ENCODE measurements at places on chromosomes 16 and 17.

DNA sequence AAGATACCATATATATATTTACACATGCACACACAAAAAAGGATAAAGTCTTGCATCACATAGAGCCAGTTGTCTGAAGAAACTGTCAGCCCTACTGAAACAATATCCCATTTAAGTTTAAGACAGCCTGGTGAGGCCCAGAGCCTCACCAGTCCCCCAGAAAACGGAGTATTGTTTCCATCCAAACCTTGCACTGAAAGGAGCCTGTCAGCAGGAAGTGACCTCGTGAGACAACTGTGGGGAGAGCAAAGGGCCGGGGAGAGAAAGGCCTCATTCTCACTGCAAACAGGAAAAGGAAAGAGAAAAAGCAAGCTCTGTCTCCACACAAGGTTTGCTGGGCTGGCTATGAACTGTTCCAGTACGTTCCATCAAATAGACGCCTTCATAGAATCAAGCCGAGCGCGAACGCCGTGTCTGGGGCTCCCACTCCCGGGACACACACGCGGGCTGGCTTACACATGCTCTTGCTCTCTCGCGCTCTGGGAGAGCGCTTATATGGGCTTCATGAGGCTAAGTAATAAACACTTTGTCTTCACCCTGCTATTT lies 44.4 kb upstream of the ZFHX3 start:
- DNase-seq = no peak

- DNase-seq = no peak
These were observed 30.1 kb upstream of the BAHCC1 start for GRCh38 chr17:81365148-81365600.

GRCh38 chr17:80565343-80566053 lies 20.9 kb downstream of the RPTOR start:
- DNase-seq = no peak

GRCh38 chr16:9845661-9846361 lies 336.4 kb downstream of the GRIN2A start:
- DNase-seq = no peak

DNA sequence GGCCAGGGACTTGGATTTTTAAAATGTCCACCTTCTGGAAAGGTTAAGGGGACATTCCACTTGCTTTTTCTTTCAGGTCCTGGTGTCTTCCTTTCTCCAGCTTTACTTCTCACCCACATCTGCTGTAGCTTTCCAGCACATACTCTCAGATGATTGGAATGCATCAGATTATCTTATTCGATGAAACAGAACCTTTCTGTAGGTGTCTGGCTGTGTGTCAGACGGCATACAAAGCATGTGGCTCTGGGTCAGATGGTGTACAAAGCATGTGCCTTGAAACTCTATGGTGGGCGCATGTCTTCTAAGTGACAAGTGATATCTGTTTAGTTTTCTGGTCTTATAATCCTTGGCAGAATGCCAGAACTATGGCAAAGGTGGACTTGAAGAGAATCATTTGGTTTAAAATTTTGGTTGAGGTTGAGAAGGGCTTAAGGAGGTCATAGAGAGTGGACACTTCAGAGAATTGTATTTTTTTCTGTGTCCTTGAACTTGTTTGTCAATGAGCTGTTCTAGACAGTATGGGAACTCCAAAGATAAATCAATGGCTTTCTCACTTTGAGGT lies 125.3 kb downstream of the FTO start:
- DNase-seq = no peak

DNA sequence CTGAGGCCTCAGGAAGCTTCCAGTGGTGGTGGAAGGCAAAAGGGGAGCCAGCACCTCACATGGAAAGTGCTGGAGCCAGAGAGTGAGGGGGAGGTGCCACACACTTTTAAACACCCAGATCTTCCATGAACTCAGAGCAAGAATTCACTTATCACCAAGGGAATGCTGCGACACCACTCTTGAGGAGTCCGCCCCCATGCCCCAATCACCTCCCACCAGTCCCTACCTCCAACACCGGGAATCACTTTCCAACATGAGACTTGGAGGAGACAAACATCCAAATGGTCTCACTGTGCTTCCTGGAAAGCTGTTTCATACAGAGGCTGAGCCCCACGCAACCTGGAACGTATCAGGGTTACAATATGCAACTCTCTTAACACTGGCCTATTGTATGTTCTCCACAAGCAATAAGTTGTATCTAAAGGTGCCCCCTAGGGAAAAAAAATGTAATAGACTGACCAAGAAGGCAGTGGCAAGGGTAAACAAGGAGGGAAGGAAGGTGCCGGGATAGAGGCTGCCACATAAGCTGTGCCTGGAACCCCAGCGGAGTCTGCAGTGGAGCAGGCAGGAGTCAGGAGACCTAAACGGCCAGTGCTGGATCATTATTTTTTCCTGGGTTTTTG lies 106.7 kb upstream of the FOXF1 start:
- DNase-seq = no peak

GRCh38 chr16:85532147-85532546 lies 81.0 kb upstream of the GSE1 start:
- DNase-seq = no peak

DNA sequence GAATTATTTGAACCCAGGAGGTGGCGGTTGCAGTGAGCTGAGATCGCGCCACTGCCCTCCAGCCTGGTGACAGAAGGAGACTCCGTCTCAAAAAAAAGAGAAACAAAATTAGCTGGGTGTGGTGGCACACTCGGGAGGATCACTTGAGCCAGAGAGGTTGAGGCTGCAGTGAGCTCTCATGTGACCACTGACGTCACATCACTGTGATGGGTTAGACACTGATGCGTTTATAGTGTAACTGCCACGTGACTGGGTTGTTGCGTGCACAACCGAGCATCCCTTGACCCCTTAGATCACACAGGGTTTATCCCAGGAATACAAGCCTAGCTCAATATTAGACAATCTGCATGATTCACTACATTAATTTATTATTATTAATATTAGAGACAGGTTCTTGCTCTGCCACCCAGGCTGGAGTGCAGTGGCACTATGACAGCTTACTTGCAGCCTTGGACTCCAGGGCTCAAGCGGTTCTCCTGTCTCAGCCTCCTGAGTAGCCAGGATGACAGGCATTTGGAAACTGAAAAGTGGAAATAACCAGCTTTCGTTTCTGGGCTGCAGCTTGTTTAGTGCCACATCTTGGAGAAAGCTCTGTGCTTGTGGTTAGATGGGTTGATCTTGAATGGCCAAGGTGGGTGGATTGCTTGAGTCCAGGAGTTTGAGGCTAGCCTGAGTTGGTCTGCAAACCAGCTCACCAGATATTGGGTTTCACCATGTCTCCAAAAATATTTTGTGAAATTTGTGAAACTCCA lies 26.4 kb upstream of the ABR start:
- DNase-seq = no peak

DNA sequence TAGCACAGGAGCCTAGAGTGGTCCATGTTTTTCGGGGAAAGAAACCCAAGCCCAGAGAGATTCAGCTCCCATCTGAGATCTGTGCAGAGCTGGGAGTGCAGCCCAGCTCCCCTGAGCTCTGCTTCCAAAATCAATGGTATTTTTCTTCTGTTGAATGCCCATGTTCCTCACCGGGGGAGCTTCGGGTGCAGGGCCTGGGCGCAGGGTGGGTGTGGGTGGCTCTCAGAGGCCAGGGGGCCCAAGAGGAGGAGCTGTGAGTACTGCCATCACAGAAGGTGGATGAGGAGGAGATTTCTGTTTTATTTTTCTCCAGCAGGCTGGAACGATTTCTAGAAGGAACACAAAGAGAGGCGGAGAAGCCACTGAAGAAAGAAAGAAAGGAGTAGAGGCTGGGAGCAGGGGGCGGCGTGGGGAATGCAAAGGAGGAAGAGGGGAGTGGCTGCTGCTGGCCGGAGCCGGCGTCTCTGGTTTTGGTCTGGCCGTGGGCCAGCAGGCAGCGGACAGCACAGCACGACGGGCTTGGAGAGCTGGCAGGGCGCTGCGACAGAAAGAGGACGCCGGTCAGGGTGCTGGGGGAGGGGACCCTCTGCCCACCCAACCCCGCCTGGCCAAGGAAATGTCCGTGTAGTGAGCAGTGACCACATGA lies 76.2 kb upstream of the KSR1 start:
- no peak for DNase-seq

GRCh38 chr16:66115373-66115772 lies 251.1 kb upstream of the CDH5 start:
- DNase-seq = no peak

DNA sequence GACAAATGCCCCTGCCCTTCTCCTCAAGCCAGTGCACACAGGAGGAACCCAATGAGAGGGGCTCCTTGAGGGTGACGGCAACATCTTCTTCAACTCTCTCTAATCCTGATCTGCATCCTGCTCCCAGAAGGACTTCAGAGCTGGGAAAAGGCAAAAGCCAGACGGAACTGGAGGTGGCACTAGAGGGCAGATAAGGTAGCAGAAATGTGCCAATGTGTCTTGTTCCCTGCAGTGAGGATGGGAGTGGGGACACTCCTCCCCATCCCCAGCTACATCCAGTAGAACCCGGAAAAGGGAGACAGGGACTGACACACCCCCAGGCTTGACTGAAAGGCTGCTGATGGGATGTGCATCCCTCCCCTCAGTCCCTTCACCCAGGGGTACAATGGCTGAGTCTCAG lies 28.5 kb downstream of the SRCIN1 start:
- no peak for DNase-seq

- no peak for DNase-seq
These were observed 73.6 kb upstream of the HAS3 start for GRCh38 chr16:69031877-69032301.

GRCh38 chr16:85754413-85754812 lies 3.5 kb upstream of the C16orf74 start:
- no peak for DNase-seq

DNA sequence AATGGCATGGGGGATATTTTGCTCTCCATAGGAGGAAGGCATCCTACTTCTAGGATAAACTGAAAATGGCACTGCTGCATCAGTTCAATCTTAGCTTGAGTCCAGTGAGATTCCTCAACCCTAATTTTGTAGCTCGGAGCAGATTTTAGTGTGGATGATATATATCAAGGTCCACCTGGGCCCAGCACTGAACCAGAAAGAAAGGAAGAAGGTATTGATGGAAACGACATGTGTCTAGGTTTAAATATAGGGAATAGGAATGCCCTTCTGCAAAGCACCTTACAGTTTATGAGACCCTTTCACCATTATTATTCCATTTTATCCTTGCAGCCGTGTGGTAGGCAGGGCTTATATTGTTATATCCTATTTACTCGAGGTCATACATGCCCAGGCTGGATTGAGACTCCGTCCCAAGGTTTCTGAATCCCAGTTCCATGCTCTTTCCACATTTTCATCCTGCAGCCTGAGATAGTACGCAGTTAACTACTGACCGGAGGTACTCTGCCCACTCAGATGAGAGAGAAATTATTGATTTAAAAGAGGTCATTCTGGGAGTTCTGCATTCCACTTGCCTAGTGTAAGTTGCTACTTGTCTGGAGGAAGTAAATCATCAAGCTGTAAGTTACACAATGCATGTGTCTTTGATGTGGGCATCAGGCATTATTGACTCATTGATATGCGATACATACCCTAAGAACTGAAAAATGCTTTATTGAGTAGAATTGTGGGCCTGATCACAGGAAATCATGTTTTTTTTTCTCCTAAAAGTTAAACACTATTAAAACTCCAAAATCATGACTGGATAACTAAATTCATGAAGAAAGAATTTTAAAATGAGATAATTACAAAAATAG lies 10.1 kb downstream of the KRT39 start:
- no peak for DNase-seq

DNA sequence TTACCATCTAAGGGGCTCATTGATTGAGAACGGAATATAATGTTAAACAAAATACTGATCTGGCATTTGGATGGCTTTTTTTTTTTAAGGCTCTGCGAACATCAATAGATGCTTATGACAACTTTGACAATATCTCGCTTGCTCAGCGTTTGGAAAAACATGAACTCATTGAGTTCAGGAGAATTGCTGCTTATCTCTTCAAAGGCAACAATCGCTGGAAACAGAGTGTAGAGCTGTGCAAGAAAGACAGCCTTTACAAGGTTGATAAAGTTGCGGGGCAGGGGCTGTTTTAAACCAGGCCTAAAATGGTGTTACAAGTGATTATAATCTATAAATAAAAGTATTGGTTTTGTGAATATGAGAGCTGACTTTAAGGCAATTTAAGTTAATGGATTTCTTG lies 22.3 kb downstream of the PTRH2 start:
- DNase-seq = no peak

DNA sequence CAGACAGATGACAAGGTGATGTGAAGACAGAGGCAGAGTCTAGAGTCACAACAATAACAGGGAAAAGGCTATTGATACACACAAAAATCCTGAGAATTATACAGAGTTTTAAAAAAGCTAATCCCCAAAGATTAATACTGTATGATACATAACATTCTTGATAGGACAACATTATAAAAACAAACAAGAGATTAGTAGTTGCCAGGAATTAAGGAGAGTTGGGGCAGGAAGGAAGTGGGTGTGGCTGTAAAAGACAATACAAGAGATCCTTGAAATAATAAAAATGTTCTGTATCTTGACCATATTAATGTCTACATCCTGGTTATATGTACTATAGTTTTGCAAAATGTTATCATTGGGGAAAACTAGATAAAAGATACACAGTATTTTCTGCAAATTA lies 309.5 kb upstream of the PMFBP1 start:
- no peak for DNase-seq

- no peak for DNase-seq
These were observed 835 bp downstream of the NME4 start for GRCh38 chr16:397736-398332.

DNA sequence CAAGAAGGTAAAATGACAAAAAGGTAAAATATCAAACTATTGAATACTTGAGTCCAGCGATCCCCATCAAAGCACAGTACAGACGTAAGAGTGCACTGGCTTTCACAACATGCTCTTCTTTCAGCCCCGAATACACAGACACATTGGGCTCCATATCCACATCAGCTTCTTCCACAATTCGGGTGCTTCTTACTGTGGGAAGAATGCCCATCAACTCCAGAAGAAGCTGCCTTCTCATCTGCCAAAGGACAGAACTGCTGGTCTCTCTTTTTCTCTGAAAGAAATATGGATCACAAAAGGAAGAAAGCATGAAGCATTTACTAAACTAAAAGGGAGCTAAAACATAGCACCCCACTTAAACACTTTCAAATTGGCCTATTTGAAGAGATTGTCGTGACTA lies 20.4 kb downstream of the INTS2 start:
- DNase-seq = no peak

- peak; percentile 44 for DNase-seq
These were observed at the start of gene PLEKHH3 for GRCh38 chr17:42676424-42677011. Gene PLEKHH3 (minus strand): TSS chr17:42676994. CDS start chr17:42676563, 431 bp downstream.

DNA sequence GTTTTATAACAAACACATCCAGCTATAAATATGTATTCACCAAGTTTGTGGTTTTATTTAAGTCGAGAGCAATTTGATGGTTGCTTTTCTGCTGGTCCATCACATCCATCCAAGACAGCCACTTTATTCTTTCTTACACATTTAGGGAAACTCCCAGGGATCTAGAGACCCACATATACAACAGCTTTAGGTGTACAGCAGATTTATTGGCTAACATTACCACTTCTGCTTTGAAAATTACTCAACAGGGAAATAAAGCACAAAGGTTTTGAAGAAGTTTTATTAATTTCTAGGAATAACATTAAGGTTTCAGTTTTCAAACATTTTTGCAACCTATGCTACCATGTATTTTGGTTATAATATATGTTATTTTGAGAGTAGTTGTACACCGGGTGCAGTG lies 6.9 kb downstream of the ERCC4 start:
- DNase-seq = no peak

GRCh38 chr17:73196500-73196899 lies 3.6 kb downstream of the COG1 start:
- no peak for DNase-seq

- DNase-seq = no peak
These were observed 28.6 kb downstream of the COG7 start for GRCh38 chr16:23424292-23424958.
